PC-3 (cell line): ENCODE measurements at places on chromosomes 5 and 9. TPM values are rescaled to one million over a fixed set of nuclear protein-coding genes. Genes with fewer than 3 reads are reported as not detected.

The LCN12 gene
- total RNA-seq, result 0.55 TPM in 1 of 2 replicates, not detected in the other

The FGFR4 gene
- total RNA-seq, result 24.6 and 34.9 TPM in 2 replicates

The GRXCR2 gene
- total RNA-seq, result not detected in 2 replicates

The SPINK5 gene
- total RNA-seq, result not detected in 2 replicates

The SLC22A4 gene
- 2.2 and 3.4 TPM in 2 replicates for total RNA-seq

The C1QTNF3 gene
- total RNA-seq, result 0.92 and 1.1 TPM in 2 replicates

The TEX48 gene
- 2.4 TPM in 1 of 2 replicates, not detected in the other for total RNA-seq

The CKMT2 gene
- total RNA-seq, result not detected in 2 replicates

The FGF1 gene
- 1.5 and 9.7 TPM in 2 replicates for total RNA-seq

The IL7R gene
- 7.1 and 7.4 TPM in 2 replicates for total RNA-seq
